ENCODE measurements at places on chromosomes 13 and 19. TPM values are rescaled to one million over a fixed set of nuclear protein-coding genes. Genes with fewer than 3 reads are reported as not detected.

DNA sequence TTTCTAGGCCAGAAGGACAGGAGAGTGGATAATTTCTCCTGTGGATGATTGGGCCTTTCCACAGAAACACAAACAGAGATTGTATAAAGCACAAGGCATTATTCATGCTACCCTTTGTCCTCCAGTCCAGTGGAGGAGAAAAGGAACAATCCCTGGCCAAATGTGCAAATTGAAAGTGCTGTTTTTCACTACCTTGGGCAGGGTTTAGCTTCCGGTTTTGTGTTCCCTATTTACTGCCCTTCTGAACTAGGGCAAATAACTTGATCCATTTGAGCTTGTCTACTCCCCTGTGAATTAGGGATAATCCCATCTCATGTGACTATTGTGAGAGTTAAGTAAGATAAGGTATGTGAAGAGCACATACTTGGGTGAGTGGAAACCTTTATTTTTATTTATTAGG lies 13.3 kb downstream of the PDX1 start:
- no peak overlapping the region for H3K27ac ChIP-seq
- H3K36me3 ChIP-seq = no peaks in the 10 kb centered on the region
- H3K27me3 ChIP-seq = peaks cover 61% of the 10 kb centered on the region
- DNase-seq = no peak
- peaks cover under 1% of the 10 kb centered on the region for H3K4me1 ChIP-seq

HSD17B14 gene
- 0.66 TPM for total RNA-seq

DNA sequence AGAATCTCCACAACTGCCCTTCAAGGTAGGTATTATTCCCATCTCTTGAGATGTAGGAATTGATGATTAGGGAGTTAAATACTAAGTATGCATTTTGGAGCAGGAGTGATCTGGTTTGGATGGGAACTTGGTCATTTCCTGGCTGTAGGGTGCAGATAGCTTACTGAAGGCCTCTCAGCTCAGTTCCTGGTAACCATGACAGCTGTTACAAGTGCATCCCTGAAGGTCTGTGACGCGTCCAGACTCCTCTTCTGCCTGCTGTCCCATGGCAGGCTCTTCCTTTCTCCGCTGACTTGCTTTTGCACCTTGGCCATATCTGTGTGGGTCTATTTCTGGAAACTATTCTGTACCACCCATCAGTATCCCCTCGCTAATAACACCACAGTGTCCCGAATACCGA lies 387.8 kb downstream of the ZNF536 start:
- no peaks in the 10 kb centered on the region for H3K36me3 ChIP-seq
- no peak for DNase-seq
- H3K4me3 ChIP-seq = no peak overlapping the region

GRCh38 chr13:93620181-93620765 lies 393.7 kb downstream of the GPC6 start:
- no peak for DNase-seq
- no peaks in the 10 kb centered on the region for H3K4me1 ChIP-seq
- H3K27me3 ChIP-seq = peaks cover 13% of the 10 kb centered on the region
- no peaks in the 10 kb centered on the region for H3K36me3 ChIP-seq

DNA sequence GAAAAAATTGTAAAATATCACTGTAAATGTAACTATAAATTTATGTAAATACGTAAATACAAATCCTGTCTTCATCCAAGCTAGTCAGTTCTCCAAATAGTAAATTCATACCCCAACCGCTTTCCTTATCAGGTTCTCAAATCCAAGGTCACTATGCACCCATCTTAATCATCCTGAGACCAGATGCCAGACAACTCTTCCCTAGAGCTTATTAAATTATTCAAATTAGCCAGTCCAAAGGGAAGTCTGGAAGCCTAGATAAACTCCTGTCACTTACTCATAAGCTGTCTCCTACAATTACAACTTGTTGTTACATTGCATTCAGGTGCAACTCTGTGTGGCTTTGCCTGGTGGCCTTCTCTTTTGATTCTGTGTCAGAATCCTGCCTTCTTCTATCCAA lies 836.1 kb upstream of the PCDH20 start:
- H3K4me1 ChIP-seq = no peaks in the 10 kb centered on the region
- H3K27ac ChIP-seq = no peak overlapping the region

PRX gene
- total RNA-seq = 0.64 TPM

DNA sequence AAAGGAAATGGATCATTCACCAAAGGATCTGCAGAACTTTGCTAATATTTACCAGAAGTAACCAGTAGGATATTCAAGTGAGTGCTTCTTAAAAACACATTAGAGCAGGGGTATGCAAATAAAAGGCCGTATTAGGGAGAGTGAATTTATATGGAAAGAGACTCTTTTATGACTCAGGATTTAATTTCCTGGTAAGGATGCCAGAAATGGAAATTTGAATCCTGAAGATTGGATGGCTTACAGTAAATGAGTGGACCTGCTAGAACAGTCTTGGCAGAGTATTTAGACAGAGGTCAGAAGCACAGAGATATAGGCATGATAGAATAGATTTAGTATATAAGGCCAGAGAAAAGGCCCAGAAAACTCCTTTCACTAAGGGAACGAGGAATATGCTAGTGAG lies 201.6 kb downstream of the SLITRK5 start:
- no peak overlapping the region for H3K4me3 ChIP-seq
- no peaks in the 10 kb centered on the region for H3K27me3 ChIP-seq
- H3K4me1 ChIP-seq = no peaks in the 10 kb centered on the region
